Endothelial cell (in vitro differentiated cells): ENCODE measurements at places on chromosomes 12 and 14. TPM values are rescaled to one million over a fixed set of nuclear protein-coding genes. Genes with fewer than 3 reads are reported as not detected.

DNA sequence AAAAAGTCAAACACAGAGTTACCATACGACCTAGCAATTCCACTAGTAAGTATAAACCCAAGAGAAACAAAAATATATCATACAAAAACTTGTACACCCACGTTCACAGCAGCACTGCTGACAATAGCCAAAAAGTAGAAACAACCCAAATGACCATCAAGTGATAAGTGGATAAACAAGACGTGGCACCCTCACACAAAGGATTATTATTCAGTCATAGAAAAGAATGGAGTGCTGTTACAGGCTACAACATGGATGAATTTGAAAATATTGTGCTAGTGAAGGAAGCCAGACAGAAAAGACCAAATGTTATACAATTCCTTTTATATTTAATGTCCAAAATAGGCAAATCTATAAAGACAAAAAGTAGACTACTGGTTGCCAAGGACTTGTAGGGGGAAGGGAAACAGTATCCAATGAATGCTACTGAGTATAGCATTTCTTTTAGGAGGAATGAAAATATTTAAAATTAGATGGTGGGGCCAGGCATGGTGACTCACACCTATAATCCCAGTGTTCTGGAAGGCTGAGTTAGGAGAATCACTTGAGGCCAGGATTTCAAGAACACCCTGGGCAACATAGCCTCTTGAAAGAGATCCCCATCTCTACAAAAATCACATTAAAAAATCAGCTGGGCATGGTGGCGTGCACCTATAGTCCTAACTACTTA is 41.9 kb downstream of the SPTLC2 start:
- no peak for DNase-seq

Gene ZFHX2
- 12.7 TPM for total RNA-seq

Gene PLEKHG7
- not detected for total RNA-seq

Gene MFAP5
- 0.31 TPM for total RNA-seq

DNA sequence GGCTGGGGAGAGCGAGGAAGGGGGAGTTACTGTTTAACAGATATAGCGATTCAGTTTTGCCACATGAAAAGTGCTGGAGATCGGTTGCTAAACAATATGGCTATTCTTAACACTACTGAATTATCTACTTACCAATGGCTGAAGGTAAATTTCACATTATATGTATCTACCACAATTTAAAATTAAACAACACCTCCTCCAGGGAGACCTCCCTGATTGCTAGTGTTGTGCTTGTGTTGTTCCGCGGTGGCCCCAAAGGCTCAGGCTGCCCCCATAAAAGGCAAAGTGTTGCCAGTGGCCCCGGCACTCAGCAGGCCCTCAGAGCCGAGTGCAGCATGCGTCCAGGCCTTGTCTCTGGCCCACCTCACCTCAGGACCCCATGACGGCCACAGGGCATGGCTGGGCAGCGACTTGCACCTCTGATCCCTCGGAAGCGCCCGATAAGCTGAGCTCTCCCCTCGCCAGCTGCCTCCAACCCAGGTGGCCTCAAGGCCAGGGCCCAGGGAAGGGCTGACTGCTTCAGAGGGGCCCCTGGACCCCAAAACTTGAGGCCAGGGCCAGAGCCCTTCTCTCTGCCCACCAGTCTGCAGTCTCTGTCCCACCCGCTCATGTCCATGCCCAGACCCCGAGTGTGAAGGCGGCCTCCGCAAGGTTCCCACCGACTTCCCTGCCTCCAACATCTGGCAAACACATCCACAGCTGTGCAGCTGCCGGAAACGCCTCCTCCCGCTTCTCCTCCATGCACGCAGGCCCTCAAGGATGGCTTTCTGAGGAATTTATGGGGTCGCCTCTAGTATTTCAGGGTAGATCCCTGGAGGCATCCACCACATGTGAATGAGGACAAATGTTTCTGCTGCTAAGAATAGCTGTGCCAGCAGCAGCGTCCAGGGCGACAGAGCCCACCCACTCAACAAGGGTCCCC is 60.0 kb downstream of the NCOR2 start:
- DNase-seq = no peak

DNA sequence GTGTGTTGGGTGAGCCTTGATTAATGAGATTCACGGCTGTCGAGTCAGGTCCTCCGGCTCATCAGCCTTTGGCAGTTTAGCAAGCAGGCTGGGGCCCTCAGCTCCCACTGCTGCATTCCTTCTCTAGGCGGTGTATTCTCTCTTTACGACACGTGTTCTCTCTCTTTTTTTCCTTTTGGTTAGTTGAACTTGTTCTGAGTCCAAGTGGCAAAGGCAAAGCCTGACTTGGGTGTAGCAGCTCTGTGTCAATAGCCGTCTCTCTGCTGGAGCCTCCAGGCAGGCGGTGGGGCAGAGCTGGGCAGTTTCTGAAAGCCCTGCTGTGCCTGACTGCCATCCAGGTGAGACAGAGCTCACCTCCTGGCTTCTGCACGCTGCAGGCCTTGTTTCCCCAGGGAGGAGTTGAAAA is 46.6 kb downstream of the SUSD6 start:
- no peak for DNase-seq

DNA sequence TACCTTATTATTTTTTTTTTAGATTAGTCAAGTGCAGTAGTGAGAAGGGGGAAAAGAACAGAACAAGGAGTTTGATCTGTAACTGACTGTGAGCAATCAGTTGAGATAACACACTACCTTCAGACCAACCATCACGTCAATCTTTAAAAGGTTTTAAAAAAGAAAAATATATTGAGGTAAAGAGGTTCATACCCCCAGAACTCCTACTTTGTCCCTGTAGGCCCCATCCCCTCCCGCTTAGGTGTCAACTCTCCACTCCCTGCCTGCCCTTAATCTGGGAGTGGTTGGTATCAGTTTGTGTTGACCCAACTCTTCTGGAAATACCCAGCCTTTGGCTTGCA is 16.2 kb downstream of the MMP14 start:
- no peak for DNase-seq

- no peak for DNase-seq
Observed at GRCh38 chr14:58778202-58778601, 140.4 kb downstream of the DACT1 start.
